Keratinocyte (primary cell): ENCODE measurements at places on chromosomes 5 and 9. TPM values are rescaled to one million over a fixed set of nuclear protein-coding genes. Genes with fewer than 3 reads are reported as not detected.

GRCh38 chr5:79007872-79008271 lies 22.8 kb upstream of the ARSB start:
- DNase-seq = no peak

DNA sequence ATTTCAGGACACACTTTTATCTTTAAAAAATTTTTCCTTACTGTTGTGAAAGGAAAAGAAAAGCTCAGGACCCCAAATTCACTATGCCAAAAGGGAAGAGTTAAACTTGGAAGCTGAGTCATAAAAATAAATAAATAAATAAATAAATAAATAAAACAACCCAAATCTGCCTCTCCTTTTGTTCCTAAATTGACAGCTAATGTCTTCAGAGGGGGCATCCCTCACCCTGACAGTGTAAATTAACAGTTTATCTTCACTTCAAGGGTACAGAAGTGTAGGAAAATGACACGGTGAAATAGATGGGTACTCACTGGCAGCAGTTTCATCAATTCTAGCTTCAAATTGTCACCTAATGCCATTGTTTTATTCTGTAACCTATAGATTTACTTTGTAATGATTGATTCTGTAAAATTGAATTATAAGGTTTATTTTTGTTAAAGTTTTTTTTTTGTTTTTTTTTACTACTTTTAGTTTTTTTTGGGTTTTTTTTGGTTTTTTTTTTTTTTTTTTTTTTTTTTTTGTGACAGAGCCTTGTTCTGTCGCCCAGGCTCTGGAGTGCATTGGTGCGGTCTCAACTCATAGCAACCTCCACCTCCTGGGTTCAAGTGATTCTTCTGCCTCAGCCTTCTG lies 18.5 kb upstream of the ANXA1 start:
- no peak for DNase-seq

DNA sequence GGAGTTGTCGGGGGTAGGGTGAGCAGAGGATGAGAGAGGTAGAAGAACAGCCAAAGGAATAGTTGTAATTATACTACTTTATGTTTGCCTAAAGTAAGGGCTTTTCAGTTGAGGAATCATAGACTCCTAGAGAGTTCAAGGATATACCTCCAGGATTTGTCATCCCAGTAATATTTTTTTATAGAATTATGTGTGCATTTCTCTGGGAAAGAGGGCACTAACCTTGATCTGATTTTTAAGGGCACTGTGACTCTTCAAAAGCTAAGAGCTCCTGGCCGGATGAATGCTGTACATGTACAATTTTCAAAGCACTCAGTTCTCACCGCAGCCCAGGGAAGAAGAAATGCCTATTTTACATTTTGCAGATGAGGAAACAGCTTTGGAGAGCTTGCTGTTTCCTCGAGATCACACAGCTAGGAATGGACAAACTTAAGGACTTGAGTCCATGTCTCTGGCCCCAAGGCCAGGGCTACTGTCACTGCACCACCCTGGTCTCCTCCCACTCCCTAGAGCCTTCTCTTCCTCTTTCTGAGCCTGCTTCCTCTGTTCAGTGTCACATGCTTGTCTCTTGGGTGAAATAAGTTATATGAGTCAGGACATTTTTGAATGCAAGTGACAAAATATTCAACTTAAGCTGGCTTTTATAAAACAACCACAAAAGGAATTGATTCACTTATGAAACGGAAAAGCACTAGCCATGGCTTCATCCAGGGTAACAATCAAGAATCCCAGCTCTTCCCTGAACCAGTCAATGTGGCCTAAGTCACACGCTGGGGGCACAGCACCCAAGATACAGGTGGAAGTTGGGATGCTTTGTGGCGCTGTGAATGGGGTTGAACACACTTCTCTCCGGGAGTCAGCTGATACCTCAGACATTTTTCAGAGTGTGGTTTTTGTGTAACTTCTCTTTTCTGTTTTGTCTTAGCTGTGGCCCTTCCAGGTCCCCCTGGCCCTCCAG lies 45.7 kb upstream of the TGFBR1 start:
- no peak for DNase-seq

PTGER4 gene
- polyA plus RNA-seq = 7.5 to 12.2 TPM (median 9.5 TPM) in 3 replicates

DNA sequence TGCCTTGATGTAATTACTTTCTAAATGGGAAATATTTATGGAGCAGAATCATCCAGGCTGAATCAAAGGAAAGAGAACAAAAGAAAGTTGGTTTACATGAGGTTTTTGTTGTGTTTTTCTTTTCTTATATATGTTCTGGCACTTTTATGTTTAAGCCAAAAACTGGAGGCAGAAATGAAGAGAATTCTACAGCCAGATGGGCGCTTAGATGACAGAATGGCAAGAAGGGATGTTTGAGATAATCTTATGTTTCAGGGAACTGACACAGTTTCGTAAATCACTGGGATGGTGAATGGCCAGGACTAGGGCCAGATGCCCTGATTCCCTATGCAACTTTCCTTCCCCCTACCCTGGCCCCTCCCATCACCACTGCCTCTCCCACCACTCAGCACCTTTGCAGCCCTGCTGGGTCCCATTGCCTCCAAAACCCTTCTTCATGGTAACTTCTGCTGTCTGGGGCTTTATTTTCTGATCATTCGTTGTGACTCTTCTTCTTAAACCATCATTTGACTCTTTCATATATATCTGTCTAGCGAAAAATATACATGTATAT lies 111.8 kb downstream of the EFNA5 start:
- no peak for DNase-seq

GRCh38 chr5:1420211-1421195 lies 24.7 kb downstream of the SLC6A3 start:
- no peak for DNase-seq

DNA sequence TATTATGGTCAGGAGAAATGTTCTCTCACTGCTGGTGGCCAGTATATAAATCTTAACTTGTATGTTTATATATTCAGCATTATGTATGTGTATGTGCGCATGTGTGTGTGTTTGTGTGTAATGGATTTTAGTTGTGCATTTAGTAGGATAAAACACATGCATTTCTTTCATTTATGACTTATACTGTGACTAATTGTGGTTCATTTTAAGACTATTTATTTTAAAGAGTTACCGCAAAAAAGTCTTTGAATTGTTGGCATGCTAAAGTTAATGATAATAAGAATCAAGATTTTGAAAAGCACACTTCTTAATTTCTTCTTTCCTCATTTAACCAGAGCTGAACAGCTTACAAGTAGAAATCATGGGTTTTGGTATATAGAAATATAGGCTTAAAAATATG lies 60.9 kb downstream of the RAI14 start:
- DNase-seq = no peak

GRCh38 chr5:22708770-22709328 lies 144.3 kb downstream of the CDH12 start:
- no peak for DNase-seq

- DNase-seq = no peak
Observed at GRCh38 chr5:82792096-82792495, 285.1 kb downstream of the TMEM167A start.

GRCh38 chr5:96576876-96577275 lies 85.3 kb upstream of the CAST start:
- DNase-seq = no peak

ZNF658 gene
- polyA plus RNA-seq = 2.2 to 3.7 TPM (median 3.6 TPM) in 3 replicates

DNA sequence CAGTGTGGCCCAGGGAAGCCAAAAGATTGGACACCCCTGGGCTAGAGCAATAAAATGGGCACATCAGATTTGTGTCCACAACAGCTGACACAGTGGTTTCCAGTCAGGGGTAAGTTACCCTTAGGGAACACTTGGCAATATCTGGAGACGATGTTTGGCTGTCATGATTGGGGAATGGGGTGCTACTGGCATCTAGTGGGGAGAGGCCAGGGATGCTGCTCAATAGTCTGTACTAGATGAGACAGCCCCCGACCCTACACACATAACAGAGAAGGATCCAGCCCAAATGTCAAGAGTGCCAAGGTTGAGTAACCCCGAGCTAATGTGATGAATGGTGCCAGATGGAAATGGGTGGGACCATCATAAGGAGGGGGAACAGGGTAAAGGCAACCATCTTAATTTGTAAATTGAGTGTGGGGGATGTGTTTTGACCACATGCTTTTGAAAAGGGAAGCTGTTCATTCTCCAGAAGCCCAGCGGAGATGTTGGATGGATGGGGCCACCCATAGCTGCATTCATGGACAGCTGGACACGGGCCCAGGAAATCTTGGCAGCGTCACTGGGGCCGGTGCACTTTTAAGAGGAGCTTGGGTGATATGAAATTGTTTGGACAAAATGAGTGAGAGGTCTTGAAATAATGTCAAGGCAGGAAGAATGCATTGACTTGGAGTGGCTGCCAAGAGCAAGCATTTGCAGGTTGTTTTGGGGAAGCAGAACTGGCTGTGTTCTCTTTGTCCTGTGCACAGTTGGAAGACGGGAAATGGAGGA lies 33.4 kb downstream of the SYK start:
- DNase-seq = no peak

- DNase-seq = no peak
Observed at GRCh38 chr5:129067745-129068144, 26.8 kb upstream of the ISOC1 start.

MYMK gene
- not detected in 3 replicates for polyA plus RNA-seq

DNA sequence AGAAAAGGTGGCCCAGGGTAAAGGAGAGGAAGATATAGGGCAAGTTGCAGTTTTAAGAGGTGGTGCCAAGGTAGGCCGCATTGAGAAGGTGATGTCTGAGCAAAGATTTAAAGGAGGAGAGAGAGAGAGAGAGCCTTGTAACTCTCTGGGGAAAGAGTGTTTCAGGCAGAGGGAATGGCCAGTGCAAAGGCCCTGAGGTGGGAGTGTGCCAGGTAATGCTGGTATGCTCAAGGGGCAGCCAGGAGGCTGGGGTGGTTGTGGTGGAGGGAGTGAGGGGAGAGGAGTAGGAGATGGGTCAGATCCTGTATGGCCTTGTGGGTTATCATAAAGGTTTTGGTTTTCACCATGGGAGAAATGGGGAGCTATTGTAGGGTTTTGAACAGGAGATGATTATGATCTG lies 9.9 kb downstream of the MCCC2 start:
- DNase-seq = no peak

- no peak for DNase-seq
Observed at GRCh38 chr5:139131465-139131864, 66.7 kb downstream of the SIL1 start.

GRCh38 chr5:73030995-73031394 lies 75.2 kb downstream of the FCHO2 start:
- peak; percentile 54 for DNase-seq

DNA sequence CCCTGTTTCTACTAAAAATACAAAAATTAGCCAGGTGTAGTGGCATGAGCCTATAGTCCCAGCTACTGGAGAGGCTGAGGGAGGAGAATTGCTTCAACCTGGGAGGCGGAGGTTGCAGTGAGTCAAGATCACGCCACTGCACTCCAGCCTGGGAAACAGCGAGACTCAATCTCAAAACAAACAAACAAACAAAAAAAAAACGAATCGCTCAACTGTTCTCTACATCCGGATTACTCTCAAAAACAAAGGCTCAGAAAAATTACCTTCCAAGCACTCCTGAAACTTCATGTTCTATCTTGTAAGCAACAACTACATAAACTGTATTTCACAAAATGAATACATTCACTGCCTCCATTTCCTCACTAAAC lies 14.0 kb downstream of the UBAP2 start:
- DNase-seq = no peak

CACFD1 gene
- 2.5 to 6.0 TPM (median 3.4 TPM) in 3 replicates for polyA plus RNA-seq

DNA sequence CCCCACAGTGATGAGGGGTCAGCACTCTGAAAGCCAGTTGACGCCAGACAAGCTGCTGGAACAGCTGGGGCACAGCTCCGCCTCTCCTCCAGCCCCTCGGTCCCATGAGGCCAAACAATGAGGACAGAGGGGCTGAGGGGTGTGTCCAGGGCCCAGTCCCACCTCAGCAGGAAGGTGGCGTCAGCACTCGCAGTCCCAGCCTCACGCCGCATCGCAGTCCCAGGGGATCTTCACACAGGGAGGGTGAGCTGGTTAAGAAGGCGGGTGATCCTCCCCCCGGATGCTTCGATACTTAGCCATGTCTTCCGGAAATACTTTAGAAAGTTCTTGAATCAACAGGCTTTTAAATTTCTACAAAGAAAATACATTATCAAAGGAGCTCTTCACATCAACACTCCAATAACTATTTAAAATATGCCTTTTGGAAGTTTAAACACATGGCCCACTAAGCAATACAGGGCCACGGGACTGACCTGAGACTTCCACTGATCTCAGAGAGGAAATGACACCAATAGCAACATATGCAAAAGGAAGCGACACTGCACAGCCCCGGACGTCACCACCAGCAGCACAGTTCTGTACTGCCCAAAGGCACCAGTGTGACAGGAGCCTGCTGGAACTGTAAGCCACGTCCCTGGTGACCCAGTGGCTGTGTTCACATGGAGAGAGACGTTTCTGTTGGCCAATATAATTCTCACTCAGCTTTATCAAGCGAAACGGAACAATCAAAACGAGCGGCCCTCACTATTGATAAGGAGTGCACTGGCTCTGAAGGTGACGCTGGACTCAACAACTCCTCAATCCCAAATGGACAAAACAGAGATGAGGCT lies 5.9 kb downstream of the MED10 start:
- no peak for DNase-seq

DNA sequence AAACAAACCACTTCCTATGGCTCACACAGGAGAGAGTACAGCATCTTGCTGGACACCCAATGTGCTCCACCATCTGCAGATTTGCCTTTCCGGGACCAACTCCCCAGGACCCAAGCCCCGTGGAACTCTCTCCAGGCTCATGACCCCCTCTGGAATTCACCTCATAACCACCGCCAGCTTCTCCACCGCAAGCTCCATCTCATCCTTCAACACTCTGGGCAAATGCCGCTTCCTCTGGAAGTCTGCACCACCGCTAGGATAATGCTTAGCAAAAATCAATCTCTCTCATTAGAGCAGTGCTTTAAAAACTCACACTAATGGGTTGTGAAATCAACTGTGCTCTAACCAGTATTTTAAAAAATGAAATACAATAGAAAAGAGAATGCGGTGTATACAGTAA lies 150.0 kb downstream of the COL23A1 start:
- DNase-seq = no peak

DNA sequence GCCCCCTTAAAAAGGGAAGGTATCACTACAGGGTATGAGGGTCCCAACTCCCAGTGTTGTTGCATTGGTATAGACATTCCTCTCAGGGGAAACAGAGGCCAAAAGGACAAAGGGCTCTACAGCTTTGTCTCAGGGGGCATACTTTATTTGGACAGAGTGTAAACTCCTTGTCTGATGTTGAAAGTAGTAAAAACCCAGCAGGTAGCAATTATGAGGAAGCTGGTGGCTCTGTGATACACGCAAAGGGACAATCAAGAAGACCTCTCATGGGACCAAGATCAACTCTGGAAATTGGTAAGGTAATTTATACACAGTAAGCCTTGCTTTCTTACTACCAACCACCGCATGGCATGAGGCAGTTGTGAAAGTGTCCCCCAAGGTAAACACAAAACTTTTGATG lies 764.6 kb downstream of the CDH12 start:
- DNase-seq = no peak

- no peak for DNase-seq
Observed at GRCh38 chr9:93587284-93587650, 10.9 kb downstream of the PHF2 start.

C6 gene
- not detected in 3 replicates for polyA plus RNA-seq
